Stimulated activated CD8-positive, alpha-beta memory T cell treated with anti-CD3 and anti-CD28 coated beads, Interleukin-15, amount 100 ng/mL, for 4 hours (primary cell): ENCODE measurements at places on chromosomes 4 and X.

GRCh38 chr4:65671372-65671771 is 1.1 kb upstream of the EPHA5 start:
- no peak for DNase-seq

DNA sequence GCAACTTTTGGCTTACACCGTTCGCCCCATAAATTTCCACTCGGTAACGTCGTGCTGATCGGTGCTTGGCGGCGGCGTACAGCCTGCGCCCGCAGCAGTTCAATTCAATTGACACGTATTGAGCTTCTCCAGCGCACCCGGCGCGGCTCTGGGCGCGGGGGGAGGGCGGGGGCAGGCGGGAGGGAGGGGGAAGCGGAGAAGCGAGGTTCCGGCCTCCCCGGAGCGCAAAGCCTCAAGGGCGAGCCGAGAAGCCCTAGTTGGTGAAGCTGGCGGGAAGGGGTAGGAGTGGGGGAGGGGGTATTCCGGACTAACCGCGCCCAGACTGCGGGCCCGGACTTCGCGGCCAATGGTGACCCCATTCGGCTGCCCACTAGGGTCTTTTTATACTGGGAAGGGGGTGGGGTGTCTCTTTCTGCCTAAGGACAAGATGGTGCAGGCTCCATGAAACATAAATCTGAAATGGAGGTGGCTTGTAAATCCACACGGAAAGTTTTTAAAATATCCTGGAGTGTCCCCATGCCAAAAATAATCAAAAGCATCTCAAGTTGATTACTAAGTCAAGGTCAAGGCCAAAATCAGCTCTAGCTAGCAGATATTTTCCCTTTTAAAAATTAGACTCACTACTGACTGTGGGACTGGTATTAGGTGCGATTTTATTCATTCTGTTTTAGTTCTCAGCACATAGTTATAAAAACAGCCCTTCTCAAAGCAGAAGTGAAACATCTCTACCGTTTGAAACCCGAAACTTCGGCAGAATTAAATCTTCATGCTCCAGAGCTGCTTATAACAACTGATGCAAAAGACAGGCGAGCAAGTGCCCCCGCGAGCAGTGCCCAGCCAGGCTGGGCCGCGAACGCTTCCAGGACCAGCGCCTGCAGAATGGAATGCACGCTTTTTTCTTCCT is 1.5 kb upstream of the BCOR start:
- no peak for DNase-seq

GRCh38 chrX:12617241-12617640 is 174.0 kb upstream of the PRPS2 start:
- no peak for DNase-seq

DNA sequence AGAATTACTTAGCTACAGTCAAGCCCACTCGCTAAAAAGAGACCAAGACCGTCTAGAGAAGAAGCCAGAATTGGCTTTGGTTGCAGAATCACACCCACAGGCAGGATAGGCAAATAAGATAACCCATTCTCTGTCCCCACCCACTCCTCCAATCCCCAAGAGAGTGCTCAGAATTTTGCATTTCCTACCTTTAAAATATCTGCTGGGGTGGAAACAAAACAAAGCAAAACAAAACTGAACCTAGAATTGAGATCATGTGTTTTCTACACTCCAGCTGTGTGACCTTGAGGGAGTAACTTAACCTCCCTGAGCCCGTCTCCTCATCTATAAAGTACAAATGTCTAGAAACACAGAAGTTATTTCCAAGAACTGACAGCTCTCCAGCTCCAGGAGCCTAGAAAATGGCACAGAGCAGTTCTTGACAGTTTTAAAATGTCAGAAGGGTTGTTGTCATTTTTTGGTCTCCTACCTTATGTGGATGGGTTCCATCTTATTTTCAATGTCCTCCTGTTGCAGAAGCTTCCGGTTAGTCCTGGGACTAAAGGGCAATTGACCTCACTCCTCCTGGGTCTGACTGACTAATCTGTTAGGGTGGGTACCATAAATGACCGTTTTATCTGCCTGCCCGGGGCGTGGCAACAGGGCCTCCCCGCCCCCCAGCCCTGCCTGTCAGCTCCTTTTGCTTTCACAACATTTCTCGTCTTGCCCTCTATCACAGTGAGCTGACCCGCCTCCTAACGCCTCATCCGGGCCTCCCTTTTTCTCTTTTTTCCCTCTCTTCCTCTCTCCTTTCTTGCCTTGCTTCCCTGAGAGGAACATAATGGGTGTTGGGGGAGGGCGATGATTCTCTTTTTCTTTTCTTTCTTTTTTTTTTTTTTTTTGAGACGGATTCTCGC is 114.0 kb downstream of the RBM47 start:
- no peak for DNase-seq

DNA sequence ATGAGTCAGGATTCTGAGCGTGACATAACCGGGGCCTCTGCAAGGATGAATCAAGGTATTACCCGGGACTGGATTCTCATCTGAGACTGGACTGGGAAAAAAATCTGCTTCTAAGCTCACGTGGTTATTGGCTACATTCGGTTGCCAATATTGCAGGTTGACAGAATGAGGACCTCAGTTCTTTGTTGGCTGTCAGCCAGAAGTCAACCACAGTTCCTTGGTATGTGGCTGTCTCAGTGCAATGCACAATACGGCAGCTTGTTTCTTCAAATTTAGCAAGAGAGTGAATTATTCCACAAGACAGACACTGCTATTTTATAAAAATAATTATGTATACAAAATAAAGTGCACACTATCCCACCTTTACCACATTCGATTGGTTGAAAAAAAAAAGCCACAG is 424.2 kb downstream of the KLHL4 start:
- DNase-seq: no peak

DNA sequence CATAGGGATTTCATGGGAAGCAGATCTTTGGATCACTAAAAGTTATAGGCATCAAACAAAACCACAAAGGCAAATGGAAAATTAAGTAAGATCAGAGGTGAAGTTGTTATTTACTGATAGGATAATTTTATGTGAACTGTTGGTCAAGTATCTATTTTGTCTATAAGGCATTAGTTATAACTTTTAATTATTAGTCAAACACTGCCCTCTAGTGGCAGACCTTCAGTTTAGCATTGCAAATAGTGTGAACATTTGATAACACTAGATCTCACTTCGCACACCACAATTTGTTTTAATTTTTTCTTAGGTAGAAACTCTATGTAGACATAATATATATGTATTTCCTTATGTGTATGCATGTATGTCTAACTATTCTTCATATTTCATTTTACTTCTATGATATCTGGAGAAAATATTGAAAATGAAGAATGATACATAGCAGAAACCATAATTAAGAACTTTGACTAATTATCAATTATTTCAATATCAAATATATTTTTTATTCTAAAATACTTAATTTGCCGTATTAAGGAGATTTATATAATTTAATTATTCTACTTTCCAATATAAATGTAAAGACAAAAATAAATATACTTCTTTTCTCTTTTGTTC is 214.5 kb upstream of the TACR3 start:
- no peak for DNase-seq

- DNase-seq: no peak
These were observed 32.3 kb downstream of the MCUB start for GRCh38 chr4:109592367-109592766.

DNA sequence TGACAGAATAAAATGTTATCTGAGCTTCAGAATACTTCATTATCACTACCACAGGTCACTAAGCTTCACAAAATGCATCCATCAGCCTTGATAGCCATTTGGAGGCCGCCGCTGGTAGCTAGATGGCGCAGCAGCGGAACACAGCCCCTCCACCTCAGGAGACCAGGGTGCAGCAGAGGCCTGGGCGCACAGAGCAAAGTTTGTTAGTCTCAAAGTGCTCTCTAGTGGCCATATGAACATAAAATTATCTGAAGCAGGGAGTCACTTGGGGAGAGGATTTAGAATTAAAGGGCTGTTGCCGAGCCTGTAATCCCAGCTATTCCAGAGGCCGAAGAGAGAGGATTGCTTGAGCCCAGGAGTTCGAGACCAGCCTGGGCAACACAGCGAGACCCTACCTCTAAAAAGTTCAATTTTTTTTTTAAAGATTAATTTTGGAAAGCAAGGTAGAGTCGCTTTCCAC is 8.1 kb upstream of the DCTD start:
- peak; percentile 32 for DNase-seq

- no peak for DNase-seq
These were observed 118.6 kb upstream of the NEIL3 start for GRCh38 chr4:177190995-177191580.

DNA sequence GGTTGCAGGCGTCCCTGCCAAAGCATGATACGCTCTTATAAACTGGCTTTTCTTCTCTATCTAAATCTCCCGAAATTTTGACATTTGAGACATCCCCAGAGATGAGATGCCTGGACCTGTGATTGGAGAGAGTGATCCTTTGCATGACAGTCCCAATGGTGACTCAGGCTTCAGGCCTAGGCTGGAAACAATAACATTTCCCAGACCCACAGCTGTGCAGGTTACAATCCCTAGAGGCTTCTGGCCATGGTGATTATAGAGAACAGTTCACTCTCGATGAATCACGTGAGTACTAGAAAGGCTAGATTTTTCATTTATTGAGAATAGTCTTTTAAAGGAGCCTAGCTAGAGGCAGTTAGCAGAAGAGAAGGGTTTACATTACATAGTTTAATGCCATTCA is 75.9 kb downstream of the SPATA18 start:
- DNase-seq: no peak

GRCh38 chr4:70606459-70606858 is 14.4 kb downstream of the AMBN start:
- no peak for DNase-seq

GRCh38 chr4:78776079-78776728 is at the start of gene BMP2K:
TSS of gene BMP2K (plus strand) at chr4:78776350. CDS start at chr4:78776544, 194 bp downstream.
- DNase-seq: peak; percentile 46

DNA sequence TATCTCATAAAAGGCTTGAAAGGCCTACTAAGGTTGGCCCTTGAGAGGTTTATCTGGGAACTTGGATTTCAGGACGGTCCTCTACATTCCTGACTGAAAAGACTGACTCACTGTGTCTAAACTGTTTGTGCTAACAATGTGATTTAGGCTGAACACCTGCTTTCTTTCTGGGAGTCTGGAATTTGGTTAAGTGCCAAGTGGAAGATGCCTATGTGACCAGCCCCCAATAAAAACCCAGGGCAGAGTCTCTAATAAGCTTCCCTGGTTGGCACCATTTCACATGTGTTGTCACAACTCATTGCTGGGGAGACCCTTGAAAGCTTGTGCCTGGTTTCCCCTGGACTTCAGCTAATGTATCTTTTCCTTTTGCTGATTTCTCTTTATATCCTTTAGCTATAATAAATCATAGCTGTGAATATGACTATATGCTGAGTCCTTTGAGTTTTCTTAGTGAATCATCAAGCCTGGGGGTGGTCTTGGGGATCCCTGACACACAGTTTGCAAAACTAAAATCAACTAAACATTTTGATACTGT is 55.1 kb downstream of the GPR82 start:
- no peak for DNase-seq

DNA sequence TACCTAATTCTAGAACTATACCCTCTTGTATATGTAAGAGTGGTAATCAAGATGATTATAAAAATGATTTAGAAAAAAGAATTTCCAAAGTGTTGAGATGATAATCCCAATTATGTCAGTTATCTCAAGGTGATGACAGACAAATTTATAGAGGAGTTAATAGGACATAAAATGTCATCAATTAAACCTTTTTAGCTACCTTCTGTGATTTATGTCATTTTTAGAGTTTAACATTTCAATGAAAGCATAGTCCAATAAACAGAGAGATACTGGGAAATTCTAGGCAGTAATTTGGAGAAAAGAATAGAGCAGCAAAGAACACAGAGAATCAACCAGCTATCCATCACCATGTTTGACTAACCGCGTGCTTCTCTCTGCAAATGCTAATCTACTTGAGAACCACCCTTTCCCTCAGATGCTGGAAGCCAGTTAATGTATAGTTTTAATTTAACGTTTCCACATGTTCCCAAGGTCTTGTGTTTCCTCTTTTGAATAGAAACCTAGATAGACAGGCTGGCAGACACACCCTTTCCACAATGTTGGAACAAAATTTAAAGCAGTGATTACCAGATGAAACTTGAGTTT is 433.1 kb upstream of the FAM241A start:
- DNase-seq: no peak

GRCh38 chrX:37651921-37652452 is 33.6 kb upstream of the XK start:
- no peak for DNase-seq

GRCh38 chrX:134478374-134478773 is 18.4 kb downstream of the HPRT1 start:
- DNase-seq: no peak

- no peak for DNase-seq
These were observed 40.2 kb upstream of the CD99 start for GRCh38 chrX:2650865-2651264.

DNA sequence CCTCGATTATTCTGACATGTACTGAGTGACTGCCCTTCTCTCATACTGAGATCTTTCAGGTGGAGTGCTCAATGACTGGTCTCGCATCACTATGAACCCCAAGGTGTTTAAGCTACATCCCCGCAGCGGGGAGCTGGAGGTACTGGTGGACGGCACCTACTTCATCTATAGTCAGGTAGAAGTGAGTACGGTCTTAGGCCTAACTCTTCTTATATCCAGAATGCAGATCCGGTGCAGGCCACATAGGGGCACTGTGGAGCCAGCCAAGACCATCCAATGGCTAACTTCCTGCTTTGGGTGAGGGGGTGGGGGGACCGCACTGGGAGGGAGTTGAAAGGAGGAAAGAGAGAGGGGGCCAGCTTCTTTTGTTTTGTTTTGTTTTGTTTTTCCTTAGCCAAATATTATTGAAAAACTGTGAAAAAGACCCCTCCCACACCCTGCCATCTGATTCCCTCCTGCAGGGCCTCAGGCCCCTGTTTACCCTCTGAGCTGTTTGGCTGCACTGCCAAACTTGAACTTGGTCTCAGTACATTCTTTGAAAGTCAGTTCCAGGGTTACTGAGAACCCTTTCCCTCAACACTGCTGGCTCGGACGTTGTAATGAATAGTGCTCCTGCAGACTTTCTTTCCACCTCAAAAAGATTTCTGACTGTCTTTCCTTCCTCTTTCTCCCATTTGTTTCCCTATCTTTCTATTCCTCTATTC is 16.2 kb downstream of the AWAT2 start:
- no peak for DNase-seq

DNA sequence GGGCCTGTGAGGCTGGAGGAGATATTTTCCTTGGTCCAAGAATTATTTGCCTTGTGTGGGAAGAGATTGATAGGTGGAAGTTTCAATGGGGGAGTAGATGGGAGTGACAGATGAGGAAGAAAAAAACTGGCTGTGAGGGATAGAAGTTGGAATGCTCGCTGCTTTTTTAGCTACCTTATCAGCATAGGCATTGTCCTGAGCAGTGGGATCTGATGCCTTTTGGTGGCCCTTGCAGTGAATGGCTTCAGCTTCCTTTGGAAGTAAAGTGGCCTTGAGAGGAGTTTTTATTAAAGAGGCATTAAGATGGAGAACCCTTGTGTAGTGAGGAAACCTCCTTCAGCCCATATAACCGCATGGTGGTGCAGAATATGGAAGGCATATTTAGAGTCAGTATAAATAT is 16.0 kb downstream of the KLKB1 start:
- DNase-seq: no peak

DNA sequence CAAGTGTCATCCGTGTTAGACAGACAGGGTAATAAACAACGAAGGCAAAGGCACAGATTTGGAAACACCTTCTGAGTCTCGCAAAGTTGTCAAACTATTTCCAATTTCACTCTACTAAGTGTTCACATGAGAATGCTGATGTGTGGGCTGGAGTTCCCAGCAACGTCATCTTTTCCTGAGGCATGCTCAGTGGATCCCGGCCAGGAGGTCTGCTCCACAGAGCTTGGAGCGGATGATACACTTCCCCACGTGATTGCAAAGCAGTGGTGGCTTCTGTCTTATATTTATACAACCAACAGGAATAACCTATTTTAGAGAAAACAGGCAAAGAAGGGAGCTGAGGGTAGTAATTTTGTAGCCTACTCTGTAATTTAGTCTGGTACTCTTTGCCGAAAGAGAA is 40.1 kb upstream of the PDK3 start:
- no peak for DNase-seq
